ENCODE measurements at places on chromosomes 12 and 14. TPM values are rescaled to one million over a fixed set of nuclear protein-coding genes. Genes with fewer than 3 reads are reported as not detected.
A peak's percentile ranks its signal among the peaks of the same experiment; 100 is the strongest.

DNA sequence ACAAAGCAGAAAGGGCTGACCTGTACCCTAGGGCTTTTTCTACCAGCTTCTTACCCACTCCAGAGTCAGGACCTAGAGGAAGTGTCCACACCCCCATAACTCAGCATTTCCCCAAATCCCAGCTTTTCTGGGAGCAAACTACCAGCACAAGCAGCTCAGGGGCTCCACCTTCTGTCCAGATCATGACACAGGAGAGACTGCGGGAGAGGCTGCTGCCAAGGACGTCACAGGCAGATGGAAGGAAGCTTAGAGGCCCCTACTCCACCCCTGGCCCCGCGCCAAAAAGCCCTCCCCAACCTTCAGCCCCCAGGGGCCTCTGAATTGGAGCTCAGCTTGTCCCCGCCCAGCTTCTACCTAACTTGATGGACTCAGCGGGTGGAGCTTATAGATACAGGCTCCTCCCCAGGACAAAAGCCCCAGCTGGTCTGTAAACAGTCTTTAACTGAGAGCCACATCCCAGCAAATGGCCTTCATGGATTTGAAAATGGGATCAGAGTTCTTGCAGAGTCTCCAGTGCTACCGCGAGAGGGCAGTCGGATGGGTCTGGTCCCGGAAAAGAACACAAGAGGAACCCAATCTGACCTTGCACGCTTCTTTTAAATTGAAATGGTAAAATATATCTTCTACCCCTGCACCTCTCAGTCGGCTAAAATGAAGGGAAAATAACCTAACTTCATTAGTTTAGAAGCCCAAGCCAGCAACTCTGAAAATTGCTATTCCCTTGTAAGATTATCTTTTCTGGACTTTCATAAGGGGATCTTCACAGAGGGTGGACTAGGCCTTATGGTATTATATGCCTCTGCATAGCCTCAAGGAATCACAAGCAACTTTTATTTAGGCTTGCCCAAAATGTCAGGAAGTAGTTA is 6.8 kb upstream of the BAZ2A start:
- peak; percentile 100 for DNase-seq

Gene SPTB
- under 0.01 TPM for total RNA-seq

Gene DIO2
- 24.2 TPM for total RNA-seq

DNA sequence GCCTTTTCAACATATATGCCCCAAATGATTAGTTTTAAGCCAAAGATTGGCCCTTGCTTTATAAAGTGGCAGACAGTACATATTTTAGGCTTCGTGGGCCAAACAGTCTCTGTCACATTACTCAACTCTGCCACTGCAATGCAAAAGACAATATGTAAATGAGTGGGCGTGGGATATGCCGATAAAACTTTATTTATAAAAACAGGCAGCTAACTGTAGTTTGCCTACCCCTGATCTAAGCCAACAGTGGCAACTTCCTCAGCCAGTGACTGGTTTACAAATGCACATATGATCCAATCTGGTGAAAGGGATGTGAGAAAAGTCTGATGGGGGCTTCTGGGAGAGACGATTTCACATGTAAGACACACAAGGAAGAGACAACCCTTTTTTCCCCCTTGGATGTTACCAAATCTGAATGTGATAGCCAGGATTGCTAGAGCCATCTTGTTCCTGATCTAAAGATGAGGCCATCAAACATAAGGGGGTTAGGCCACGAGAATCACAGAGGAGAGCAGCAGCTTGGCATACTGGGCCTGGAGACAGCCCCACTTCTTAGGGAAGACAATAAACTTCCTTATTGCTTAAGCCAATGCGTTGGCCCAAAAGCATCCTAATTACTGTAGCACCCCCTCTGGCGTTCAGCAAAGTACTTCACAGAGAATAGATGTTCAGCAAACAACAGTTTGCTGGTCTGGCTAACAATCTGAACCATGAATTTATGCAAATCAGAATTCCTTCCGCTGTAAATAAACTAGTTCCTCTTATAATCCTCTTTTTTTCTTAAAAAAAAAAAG is 75.2 kb upstream of the TMCC3 start:
- peak; percentile 26 for DNase-seq

Gene MAP3K12
- total RNA-seq: 20.6 TPM

DNA sequence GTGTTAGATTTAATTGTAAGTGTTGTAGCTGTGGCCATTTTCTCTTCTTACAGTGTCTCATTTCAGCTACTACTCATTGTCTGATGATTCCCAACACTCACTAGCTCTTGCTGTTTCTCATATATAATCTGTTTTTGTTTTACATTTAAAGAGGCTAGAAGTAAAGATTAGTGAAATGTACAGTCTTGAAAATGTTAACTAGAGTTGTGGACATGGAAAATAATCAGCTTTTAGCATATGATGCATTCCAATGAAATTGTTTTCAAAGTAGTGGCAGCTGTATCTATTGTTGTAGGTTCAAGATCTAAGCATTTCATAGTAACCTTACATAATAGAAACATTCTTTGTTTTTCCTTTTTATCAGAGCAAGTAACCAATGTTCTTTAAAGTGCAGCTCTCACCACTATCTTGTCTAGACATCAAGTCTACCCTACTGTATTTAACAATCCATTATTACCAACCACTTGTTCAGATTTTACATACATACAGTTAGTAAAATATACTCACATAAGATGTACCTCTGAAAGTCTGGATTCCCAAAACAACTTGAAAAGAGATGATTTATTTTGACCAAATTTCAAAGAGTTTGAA is 76.9 kb downstream of the PPHLN1 start:
- DNase-seq: no peak

Gene KLHL42
- total RNA-seq: 33.1 TPM

- DNase-seq: no peak
Observed at GRCh38 chr14:93024493-93024892, 91.2 kb downstream of the ITPK1 start.

Gene PRH2
- total RNA-seq: 0.28 TPM

Gene INHBC
- total RNA-seq: not detected

- peak; percentile 94 for DNase-seq
Observed at GRCh38 chr12:51752234-51752889, 96.2 kb downstream of the FIGNL2 start.

DNA sequence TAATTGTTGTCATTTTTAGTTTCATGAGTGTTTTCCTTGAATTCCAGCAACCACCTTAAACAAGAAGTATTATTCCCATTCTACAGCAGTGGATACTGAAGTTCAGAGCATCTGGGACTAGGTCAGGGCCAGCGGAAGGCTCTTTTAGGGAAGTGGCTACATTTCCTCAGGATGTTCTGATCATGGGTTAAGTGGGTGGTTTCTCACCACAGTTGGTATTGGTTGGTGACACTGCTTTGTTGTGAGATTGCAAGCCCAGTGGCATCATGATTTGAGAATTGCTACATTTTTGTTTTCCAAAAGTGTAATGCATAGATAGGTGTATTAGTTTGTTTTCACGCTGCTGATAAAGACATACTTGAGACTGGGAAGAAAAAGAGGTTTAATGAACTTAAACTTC is 47.1 kb downstream of the SYNE2 start:
- DNase-seq: no peak

DNA sequence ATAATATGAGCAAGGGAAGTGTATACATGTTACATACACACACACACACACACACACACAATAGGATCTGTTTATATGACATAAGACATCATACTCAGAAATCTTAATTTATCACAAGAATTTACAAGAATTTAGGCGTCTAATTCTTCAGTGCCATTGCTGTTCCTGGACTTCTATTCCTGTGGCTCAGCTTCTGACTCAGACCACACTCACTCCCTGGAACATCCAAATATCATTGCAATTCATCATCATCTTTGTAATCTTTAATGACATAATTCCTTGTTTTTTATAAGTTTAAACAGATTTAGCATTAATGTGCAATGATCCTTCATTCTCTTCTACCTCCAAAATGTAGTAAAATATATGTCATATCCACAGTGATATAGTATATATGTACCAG is 544.2 kb downstream of the FOXG1 start:
- peak; percentile 78 for DNase-seq

Gene GLI1
- total RNA-seq: 1.4 TPM

- peak; percentile 89 for DNase-seq
Observed at GRCh38 chr12:87813476-87814234, 215.5 kb downstream of the C12orf50 start.

Data from IMR-90 (cell line).